ENCODE measurements at places on chromosomes 1 and 21.

- DNase-seq, result no peak
Observed at GRCh38 chr1:226629210-226629895, 80.8 kb downstream of the STUM start.

GRCh38 chr1:25628741-25629421, 12.3 kb downstream of the MAN1C1 start:
- no peak for DNase-seq

DNA sequence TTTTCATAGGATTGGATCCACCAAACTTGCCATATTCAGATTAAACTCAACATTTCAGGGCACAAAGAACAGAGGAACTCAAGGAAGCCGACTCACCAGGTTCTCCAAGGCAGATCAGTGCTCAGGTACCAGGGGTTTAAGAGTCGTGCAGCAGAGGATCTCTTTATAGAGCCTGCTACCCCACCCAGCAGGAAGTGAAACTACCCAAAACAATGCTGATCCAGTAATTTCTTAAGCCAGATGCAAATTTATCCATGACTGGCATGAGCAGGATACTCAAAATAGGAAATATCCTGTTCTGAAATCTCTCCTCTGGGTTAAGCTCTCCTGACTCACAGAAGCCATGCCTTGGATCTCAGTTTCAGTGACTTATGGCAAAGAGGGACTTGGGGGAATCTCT, at the start of gene SPRR2A:
Gene SPRR2A, minus strand, starts transcription at position 138 of the 400 bp plus-strand sequence. CDS start 777 bp downstream, outside the sequence.
- DNase-seq, result no peak

- no peak for DNase-seq
Observed at GRCh38 chr1:215749414-215749813, 182.3 kb downstream of the KCTD3 start.

GRCh38 chr1:105556266-105556665, 1500.2 kb upstream of the PRMT6 start:
- DNase-seq, result no peak

GRCh38 chr1:6249739-6250689, 6.0 kb downstream of the HES3 start:
- no peak for DNase-seq

GRCh38 chr1:9700340-9700739, 48.8 kb downstream of the PIK3CD start:
- DNase-seq, result no peak

GRCh38 chr1:149844101-149844500, 55.3 kb upstream of the BOLA1 start:
- no peak for DNase-seq

DNA sequence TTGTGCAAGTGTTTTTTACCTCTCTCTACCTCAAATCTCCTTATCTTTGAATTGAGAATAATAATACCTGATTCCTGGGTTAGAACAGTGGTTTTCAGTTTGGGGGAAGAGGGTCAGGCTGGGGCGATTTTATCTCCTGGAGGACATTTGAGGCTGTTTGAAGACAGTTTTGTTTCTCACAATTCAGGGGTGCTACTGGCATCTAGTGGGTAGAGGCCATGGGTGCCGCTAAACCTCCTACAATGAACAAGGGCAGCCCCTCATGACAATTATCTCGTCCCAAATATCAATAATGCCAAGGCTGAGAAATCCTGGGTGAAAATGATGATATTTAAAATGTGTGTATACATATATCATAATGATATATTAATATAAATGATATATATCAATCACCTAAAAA, 139.1 kb upstream of the USH2A start:
- DNase-seq, result no peak

DNA sequence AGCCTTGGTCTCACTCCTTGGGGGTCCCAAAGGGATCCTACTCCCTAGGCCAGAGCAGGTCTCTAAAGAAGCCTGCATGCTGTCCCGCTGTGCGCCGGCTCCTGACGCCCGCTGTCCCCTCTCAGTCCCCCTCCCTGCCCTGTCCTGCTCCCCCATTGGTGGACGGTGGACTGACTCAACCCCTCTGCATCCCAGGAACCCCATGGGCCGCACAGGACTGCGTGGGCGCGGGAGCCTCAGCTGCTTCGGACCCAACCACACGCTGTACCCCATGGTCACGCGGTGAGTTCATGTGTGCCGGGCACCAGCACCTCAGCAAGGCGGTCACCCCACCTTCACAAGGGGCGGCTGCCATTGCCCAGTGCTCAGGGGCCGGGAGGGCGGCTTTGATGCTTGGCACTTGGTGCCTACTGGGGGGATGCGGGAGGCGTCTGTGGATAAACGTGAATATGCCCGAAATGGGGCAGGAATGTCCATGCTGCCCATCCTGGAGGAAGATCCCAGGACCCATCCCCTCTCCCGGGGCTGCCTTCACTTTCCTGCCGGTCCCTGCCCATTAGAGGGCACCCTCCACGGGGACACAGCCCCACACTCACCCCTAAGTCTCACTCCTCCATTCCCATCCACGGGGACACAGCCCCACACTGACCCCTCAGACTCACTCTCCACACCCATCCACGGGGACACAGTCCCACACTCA, 20.2 kb upstream of the LRRC3 start:
- no peak for DNase-seq

DNA sequence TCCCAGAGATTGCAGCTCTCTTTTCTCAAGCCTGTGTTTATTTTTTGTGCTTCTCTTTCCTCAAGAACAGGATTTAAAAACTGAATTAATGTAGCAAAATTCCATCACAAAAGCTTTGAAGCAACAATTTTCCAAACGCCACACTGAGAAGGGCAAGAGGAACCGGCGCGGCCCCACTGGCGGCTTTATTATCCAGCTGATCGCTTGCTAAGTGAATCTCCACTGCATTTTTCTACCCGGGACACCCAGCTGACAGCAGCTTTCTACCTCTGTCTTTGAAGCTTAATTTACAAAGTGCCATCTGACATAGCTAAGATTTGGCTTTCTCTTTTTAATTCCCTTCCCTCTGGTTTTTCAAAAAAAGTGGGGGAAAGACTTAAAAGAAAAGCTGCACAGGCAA, 369.3 kb upstream of the C1orf174 start:
- DNase-seq, result no peak

GRCh38 chr1:63103682-63104081, 218.7 kb upstream of the FOXD3 start:
- no peak for DNase-seq

- no peak for DNase-seq
Observed at GRCh38 chr1:35844826-35845225, 37.0 kb downstream of the AGO4 start.

DNA sequence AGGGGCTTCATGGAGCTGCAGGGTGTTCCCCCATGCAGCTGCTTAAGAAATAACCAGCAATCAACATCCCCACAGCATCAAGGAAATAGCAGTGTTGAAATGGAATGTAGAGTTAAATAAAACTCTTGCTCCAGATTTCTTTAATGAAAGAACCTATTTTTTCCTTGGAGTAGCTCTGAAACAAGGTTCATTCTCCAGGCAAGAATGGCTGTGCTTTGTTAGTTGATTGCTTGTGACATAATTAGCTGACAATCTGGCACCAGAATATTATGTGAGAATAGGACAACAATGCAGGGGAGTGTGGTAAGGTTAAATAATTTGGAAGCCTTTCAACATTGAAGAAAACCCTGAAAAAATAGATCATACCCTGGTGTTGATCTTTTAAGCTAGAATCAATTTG, 254.2 kb upstream of the RRP15 start:
- no peak for DNase-seq

GRCh38 chr1:242216368-242216767, 217.5 kb upstream of the MAP1LC3C start:
- DNase-seq, result no peak

GRCh38 chr1:205111354-205111753, 10.4 kb downstream of the RBBP5 start:
- no peak for DNase-seq

GRCh38 chr1:212013672-212014071, 21.7 kb downstream of the INTS7 start:
- DNase-seq, result no peak

DNA sequence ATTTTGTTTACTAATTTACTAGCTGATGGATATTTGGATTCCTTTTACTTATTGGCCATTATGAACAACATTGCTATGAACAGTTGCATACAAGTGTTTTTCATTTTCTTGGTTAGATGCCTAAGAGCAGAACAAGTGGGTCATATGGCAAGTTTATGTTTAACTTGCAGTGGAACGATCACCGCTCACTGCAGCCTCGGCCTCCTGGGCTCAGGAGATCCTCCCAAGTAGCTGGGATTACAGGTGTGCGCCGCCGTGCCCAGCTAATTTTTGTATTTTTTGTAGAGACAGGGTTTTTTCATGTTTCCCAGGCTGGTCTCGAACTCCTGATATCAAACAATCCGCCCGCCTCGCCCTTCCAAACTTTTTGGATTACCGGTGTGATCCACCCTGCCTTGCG, 820.5 kb upstream of the TMPRSS15 start:
- no peak for DNase-seq

GRCh38 chr1:65170511-65171142, 22.6 kb downstream of the AK4 start:
- DNase-seq, result no peak

DNA sequence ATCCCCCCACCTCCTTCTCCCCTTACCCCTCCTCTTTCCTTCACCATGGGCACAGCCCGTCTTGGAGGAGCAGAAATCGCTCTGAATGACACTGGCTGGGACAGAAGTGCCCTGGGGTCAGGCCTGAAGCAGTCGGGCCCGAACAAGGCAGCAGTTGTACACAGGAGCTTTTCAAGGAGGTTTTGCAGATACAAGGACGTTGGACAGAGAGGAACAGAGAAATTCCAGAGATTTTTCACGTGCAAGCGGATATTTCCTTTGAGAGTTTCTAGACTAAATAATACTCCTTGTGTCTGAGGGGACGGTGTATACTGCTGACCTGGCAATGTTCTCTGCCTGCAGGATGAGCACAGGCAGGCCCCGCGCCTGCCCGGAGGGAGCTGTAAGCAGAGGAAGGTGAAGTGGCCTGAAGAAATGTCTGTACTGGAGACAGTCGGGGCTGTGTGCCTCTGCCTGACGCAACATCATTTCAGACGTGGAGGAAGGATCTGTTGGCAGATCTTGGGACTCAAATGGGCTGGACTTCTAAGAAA, 95.3 kb upstream of the SLC25A33 start:
- DNase-seq, result no peak

- DNase-seq, result no peak
Observed at GRCh38 chr1:151137789-151138188, 8.6 kb downstream of the SEMA6C start.

DNA sequence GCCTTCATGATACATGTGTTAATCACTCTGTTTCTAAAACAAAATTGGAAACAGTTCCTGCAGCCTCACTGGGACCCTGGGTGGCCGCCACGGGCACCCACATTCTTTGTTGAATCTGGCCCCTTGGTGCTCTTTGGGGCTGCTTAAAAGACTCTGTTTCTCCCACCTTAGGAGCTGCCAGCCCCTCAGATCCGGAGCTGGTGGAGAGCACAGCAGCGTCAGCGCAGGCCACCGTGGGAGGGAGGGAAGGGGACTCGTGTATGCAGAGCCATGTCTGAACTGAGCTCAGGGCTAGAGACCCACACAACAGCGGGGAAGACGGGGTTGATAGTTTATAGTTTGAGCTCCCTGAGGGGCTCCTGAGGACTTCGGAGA, 121.2 kb downstream of the CNIH3 start:
- DNase-seq, result no peak

DNA sequence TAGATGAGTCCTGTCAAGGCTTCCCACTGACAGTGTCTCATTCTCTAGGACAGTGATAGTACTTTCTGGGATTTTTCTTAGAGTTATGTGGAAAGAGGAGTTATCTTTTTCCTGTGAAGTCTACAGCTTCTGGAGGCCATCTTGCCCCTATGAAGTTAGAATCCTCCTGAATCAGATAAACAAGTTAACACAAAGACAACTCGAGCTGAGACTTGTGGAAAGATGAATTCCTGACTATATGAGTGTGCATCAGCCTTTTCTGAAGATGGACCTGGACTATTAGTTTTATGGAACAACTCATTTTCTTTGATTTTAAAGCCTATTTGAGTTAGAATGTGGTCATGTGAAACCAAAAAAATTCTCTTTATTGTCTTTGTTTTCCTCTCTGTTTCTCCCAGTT, 290.9 kb downstream of the LRRIQ3 start:
- no peak for DNase-seq

DNA sequence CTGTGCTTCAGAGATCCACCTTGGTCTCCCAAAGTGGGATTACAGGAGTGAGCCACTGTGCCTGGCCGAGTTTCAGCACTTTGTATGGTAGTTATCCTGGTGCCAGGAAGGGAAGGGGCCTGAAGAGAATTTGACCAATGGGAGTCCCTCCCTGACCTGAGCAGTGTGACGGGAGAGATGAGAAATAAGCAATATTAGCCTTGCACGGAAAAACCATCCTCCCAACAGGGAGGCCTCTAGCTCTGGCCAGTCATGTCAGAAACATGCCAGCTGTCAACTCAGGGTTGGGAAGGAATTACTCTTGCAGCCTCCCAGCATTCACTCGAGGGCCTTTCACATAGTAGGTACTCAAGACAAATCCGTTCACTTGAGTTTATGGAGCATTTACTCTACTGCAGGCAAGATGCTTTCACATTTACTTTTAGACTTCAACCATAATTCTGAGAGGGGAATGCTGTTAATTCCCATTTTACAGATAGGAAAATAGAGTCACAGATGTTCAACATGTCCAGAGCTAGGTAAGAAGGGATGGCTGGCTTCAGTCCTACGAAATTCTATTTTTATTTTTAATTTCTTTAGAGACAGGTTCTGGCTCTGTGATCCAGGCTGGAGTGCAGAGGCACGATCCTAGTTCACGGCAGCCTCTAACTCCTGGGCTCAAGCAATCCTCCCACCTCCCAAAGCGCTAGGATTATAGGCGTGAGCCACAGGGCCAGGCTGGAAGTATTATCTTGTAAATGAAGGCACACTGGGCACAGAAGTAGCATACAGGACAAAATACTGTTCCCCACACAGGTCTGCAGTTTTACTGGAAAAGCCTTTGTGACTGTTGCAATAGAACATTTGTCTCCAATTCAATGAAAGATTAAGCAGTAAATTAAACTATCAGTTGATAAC, 3.2 kb upstream of the ATP13A2 start:
- DNase-seq, result no peak

DNA sequence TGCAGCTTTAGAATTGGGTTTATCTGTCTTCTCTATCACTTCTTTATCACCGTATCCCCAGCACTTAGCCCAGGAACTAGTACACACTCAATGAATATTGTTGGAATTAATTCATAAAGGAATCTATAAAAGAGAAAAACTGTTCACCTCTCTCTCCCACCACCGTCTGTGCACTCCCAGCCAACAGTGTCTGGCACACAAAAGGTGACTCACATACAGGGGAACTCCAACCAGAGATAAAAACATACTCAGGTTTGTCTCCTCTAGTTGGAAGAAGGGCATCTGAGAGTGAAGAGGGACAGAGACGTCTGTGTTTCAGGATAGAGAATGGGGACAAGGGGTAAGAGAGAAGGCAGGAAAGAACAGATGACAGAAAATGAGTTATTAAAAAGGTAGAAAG, 10.0 kb downstream of the ITLN1 start:
- DNase-seq, result no peak

GRCh38 chr1:230901671-230902070, 33.4 kb upstream of the C1orf198 start:
- no peak for DNase-seq

- DNase-seq, result no peak
Observed at GRCh38 chr1:203671047-203671446, 44.4 kb downstream of the ATP2B4 start.

Measured in stimulated activated CD8-positive, alpha-beta memory T cell treated with anti-CD3 and anti-CD28 coated beads, Interleukin-4, amount 100 ng/mL, for 1 hour (primary cell).